ENCODE measurements at places on chromosomes 1 and 21.

GRCh38 chr1:37410815-37411214 lies 63.6 kb upstream of the ZC3H12A start:
- no peak for DNase-seq

DNA sequence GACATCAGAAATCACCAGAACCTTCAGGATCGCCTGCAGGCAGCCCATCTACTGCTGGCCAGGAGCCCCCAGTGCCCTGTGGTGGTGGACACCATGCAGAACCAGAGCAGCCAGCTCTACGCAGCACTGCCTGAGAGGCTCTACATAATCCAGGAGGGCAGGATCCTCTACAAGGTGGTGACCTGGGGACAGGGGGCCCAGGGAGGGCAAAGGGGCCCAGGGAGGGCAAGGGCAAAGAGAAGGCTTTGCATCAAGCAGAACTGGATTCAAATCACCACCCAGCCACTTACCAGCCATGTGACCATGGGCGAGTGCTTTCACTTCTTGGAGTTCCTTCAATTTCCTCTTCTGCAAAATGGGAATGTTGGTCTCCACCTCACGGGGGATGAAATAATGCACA lies 12.1 kb downstream of the DIO1 start:
- no peak for DNase-seq

GRCh38 chr1:114390960-114391359 lies 120.0 kb downstream of the TRIM33 start:
- DNase-seq = no peak

GRCh38 chr21:45283035-45283610 lies 4.6 kb downstream of the POFUT2 start:
- no peak for DNase-seq

- no peak for DNase-seq
These were observed 55.2 kb downstream of the PUM1 start for GRCh38 chr1:31010086-31010989.

DNA sequence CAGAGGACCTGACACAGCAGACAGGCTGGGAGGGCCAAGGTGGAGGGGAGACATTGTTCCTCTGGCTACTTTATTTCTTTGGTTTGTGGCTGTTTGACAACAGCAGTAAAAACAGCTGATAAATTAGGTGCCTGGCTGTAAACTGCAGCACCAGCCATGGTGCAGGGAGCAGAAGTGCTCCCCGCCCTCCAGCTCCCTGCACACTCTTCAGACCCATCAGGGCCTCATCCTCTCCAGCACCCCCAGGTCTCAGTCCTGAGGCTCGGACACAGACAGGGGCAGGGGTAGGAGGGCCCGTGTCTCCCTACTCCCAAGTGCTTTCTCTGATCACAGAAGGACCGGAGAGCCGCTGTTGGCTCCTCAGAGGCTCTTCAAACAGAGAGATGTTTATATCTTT lies 17.7 kb upstream of the LRRN2 start:
- DNase-seq = no peak

- no peak for DNase-seq
These were observed 276.0 kb downstream of the ASTN1 start for GRCh38 chr1:176888471-176889032.

DNA sequence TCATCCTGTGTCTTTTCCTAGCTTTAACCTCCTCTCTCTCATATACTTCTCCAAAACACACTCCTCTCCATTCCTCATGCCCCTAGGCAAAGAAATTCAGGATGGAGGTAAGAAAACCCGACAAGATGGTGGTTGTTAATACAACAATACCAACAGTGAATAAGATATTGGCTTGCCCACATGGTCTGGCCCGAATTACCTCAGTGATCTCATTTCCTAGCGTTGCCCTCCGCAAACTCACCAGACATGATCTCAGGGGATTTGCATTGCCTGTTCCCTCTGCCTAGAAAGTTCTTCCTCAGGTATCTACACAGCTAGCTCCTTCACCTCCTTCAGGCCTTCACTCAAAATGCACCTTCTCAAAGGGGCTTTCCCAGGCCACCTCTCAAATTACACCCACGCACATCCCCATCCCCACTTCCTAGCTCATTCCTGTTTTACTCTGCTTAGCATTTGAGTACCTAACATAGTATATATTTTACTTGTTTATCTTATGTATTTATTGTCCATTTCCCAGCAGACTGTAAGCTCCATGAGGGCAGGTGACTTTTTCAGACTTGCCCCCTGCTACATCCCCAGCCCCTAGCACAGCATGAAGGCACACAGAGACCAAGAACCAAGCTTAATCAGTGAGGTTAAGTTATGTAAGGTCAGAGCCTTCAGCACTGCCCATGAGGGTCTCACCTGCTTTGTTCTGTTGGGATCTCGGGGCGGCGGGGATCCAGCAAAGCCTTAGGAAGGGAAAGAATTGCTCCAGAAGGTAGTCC lies 10.2 kb upstream of the UBR4 start:
- DNase-seq = no peak

- no peak for DNase-seq
These were observed 19.8 kb downstream of the CCT8 start for GRCh38 chr21:29053656-29054055.

- peak; percentile 97 for DNase-seq
These were observed at the start of gene DUSP23 for GRCh38 chr1:159780583-159781582. Gene DUSP23 (plus strand): TSS chr1:159780962. CDS start chr1:159781101, 139 bp downstream.

GRCh38 chr1:152654110-152654509 lies 9.1 kb upstream of the LCE2D start:
- peak; percentile 39 for DNase-seq

- no peak for DNase-seq
These were observed 245.2 kb downstream of the SDCCAG8 start for GRCh38 chr1:243501002-243501401.

DNA sequence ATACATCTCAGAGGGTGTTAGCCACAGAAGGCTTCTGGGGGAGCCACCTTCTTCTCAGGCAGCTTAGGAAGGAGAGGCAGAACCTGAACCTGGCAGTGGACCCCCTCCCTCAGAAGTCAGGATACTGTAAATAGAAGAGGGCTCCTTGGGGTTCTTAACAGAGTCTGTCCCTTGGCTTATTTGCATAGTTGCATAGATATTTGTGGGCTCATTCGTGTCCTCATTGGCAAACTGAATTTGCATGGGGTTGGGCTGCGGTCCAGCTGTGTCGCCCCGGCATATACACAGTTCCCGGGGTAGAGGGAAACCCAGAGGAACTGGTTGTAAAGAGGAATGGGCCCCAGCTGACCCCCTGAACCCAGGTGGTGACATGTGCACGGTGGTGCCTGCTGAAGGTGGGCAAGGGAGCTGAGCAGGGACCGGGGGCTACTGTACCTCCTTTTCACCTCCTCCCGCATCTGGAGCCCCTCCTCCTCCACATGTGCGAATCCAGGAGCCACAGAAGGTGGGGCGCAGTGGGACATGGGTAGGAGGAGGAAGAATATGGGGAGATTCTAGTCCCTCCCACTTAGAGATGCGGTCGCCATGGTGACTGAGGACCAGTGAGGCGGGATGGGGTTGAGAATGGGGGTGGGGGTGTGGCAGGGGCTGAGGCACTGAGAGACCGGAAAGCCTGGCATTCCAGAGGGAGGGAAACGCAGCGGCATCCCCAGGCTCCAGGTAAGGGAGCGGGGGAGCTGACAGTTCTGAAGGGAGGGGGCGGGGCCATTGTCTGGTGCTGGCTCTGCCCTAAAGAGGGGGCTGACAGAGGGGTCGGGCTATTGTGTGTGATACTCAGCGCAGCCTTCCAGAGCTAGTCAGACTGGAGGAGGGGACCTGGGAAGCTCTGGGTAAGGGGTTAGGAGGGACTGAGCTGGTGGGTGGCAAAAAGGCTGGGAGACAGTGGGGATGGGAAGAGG lies 3.7 kb upstream of the SEMA4A start:
- DNase-seq = no peak
